ENCODE measurements at places on chromosomes 4 and X. TPM values are rescaled to one million over a fixed set of nuclear protein-coding genes. Genes with fewer than 3 reads are reported as not detected.

- H3K4me3 ChIP-seq: no peak overlapping the region
- H3K27me3 ChIP-seq: no peaks in the 10 kb centered on the region
- H3K4me1 ChIP-seq: no peaks in the 10 kb centered on the region
- DNase-seq: no peak
- no peaks in the 10 kb centered on the region for H3K36me3 ChIP-seq
Observed at GRCh38 chr4:31375936-31376335, 655.8 kb downstream of the PCDH7 start.

The CSAG1 gene
- not detected for total RNA-seq

The NAA10 gene
- 43.5 TPM for total RNA-seq

GRCh38 chr4:153782581-153782980 is 6.3 kb downstream of the SFRP2 start:
- no peak overlapping the region for H3K4me3 ChIP-seq
- H3K36me3 ChIP-seq: no peaks in the 10 kb centered on the region
- no peak for DNase-seq
- H3K27ac ChIP-seq: no peak overlapping the region

GRCh38 chrX:50747471-50747900 is 66.5 kb downstream of the SHROOM4 start:
- H3K36me3 ChIP-seq: no peaks in the 10 kb centered on the region

DNA sequence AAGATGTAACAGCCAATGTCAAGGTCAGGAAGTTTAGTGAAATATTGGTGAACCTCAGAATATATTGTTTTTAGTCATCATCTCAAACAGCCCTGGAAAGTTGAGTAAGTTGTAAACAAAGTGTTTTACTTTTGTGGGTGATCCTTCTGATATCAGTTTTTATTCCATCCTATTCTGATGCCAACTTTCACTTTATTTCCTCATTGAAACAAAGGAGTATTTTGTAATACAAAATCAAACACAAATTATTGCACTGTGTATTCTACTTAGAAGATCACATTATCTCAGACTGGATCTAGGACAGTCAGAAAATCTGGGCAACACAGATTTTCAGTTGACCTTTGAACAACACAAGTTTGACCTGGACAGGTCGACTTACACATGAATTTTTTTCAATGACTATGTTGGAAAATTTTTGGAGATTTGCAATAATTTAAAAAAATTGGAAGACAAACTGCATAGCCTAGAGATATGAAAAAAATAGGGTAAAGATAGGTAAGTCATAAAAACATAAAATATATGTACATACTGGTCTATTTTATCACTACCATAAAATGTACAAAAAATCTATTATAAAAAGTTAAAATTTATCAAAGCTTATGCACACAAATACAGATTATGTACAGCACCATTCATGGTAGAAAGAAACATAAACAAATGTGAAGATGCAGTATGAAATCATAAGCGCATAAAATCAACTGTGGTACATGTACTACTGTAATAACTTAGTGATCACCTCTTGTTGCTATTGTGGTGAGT is 709.1 kb upstream of the FAM241A start:
- H3K27ac ChIP-seq: no peak overlapping the region
- DNase-seq: no peak
- H3K4me1 ChIP-seq: no peaks in the 10 kb centered on the region

DNA sequence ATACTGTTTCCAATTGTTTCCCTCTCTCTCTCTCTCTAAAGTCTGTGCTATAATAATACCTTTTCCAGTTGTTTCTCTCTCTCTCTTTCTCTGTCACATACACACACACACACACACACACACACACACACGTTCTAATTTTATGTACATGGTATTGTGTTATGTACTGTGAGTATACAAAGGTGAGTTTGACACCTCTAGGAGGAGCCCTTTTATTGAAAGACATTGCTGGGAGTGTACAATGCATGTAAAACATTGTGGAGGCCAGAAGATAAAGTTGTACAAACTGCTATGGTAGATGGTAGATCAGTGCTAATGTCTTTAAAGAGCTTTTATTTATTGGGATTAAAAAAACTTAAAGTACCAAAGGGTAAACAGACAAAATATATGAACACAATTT is 53.6 kb downstream of the BLTP1 start:
- H3K36me3 ChIP-seq: peaks cover 2% of the 10 kb centered on the region
- H3K4me1 ChIP-seq: no peaks in the 10 kb centered on the region
- no peaks in the 10 kb centered on the region for H3K27me3 ChIP-seq
- no peak for DNase-seq
- H3K4me3 ChIP-seq: no peak overlapping the region

GRCh38 chr4:14434916-14435315 is 567.4 kb upstream of the CPEB2 start:
- no peaks in the 10 kb centered on the region for H3K36me3 ChIP-seq
- H3K27ac ChIP-seq: no peak overlapping the region

DNA sequence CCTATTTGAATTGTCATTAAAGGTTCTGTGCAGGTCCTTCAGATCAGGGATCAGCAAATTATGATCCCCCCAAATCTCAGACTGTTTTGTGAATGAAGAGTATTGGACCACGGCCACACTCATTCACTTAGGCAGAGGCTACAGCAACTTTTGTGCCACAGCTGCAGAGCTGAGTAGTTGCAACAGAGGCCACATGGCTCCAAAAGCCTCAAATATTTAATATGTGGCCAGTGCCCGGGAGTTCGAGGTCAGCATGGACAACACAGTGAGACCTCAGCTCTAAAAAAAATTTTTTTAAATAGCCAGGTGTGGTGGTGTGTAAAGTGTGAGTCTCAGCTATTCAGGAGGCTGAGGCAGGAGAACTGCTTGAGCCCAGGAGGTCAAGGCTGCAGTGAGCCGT is 100.7 kb downstream of the NSUN7 start:
- no peaks in the 10 kb centered on the region for H3K27me3 ChIP-seq
- H3K36me3 ChIP-seq: no peaks in the 10 kb centered on the region
- no peaks in the 10 kb centered on the region for H3K4me1 ChIP-seq
- DNase-seq: no peak
- H3K27ac ChIP-seq: no peak overlapping the region

GRCh38 chr4:166903408-166903807 is 330.9 kb downstream of the SPOCK3 start:
- no peaks in the 10 kb centered on the region for H3K27me3 ChIP-seq
- no peaks in the 10 kb centered on the region for H3K4me1 ChIP-seq
- no peak overlapping the region for H3K27ac ChIP-seq

The MND1 gene
- total RNA-seq: 0.40 TPM

GRCh38 chr4:185276036-185276435 is 66.6 kb downstream of the SNX25 start:
- no peaks in the 10 kb centered on the region for H3K36me3 ChIP-seq
- no peak overlapping the region for H3K4me3 ChIP-seq
- H3K27ac ChIP-seq: no peak overlapping the region
- DNase-seq: no peak

GRCh38 chr4:47930971-47931804 is 16.8 kb upstream of the NFXL1 start:
- no peak overlapping the region for H3K27ac ChIP-seq
- DNase-seq: peak; percentile 12
- H3K36me3 ChIP-seq: no peaks in the 10 kb centered on the region
- H3K27me3 ChIP-seq: no peaks in the 10 kb centered on the region
- no peak overlapping the region for H3K4me3 ChIP-seq

The RENBP gene
- 2.1 TPM for total RNA-seq

The SLIT2 gene
- 1.4 TPM for total RNA-seq

GRCh38 chrX:70087857-70088630 is 25.8 kb downstream of the OTUD6A start:
- H3K4me3 ChIP-seq: no peak overlapping the region
- DNase-seq: no peak
- H3K4me1 ChIP-seq: no peaks in the 10 kb centered on the region
- no peaks in the 10 kb centered on the region for H3K36me3 ChIP-seq
- H3K27me3 ChIP-seq: no peaks in the 10 kb centered on the region

The FANCB gene
- total RNA-seq: 0.35 TPM

The ATOH1 gene
- not detected for total RNA-seq

GRCh38 chr4:72496119-72496518 is 72.9 kb downstream of the ADAMTS3 start:
- no peak for DNase-seq
- no peaks in the 10 kb centered on the region for H3K27me3 ChIP-seq
- H3K36me3 ChIP-seq: no peaks in the 10 kb centered on the region
- H3K4me3 ChIP-seq: no peak overlapping the region

- H3K36me3 ChIP-seq: no peaks in the 10 kb centered on the region
- DNase-seq: no peak
- H3K4me1 ChIP-seq: no peaks in the 10 kb centered on the region
- no peak overlapping the region for H3K4me3 ChIP-seq
- H3K27ac ChIP-seq: no peak overlapping the region
Observed at GRCh38 chrX:29545878-29546277, 669.5 kb upstream of the MAGEB2 start.

DNA sequence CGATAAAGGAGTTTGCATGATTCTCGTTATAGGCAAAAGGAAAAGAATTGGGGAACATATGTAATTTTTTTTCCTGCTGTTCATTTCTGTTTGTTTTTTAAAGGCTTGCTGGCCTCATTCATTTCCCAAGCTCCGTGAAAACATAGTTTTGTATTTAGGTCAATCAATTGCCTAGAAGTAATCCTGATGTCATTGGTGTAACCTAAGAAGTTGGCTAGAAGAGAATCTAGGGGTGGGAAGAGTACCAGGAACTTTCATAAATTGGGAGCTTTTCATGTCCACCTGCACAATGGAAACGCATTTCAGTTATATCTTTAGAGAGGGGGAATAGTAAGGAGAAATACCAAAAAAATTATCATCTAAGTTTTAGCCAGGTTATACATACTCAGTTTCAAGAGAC is 3.8 kb downstream of the RAPGEF2 start:
- H3K27me3 ChIP-seq: no peaks in the 10 kb centered on the region
- H3K4me1 ChIP-seq: peaks cover 26% of the 10 kb centered on the region
- no peak overlapping the region for H3K4me3 ChIP-seq
- DNase-seq: no peak

DNA sequence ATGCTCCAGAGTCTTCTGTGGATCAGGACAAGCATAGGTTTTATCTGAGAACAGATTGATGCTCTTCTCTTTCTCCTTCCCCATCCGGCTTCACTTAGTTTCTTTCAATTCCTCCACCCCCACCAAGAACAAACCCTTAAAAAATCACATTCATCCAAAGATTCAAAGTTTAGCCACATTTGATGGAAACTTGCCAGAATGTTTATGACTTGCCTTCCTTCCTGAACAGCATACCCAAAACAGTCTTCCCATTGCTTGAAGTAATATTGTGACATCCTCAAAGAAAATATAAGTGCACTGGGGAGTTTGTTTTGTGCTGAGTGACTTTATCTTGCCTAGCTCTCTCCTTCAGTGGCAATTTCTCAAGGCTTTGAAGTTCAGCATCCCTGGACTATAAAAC is 83.0 kb downstream of the MAGEB17 start:
- H3K27me3 ChIP-seq: no peaks in the 10 kb centered on the region
- H3K4me3 ChIP-seq: no peak overlapping the region
- no peak for DNase-seq
- no peak overlapping the region for H3K27ac ChIP-seq

DNA sequence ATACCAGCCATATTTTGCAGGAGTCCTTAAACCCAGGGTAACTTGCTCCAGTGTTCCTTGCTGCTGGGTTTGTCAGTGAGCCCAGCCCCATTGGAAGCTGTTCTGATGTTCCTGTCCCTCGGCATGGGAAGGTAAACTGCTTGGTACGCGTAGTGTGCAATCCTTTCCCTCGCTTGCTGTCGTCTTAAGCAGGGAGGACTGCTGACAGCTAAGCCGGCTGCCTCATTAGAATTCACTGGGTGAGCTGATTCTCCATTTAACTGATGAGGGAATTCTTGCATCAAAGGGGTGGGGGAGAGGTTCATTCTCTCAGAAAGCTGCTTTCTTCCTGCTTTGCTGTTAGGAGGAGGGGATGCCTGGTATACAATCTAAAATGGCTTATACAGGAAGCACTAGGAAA is 164.6 kb downstream of the MID1IP1 start:
- no peaks in the 10 kb centered on the region for H3K27me3 ChIP-seq
- no peak overlapping the region for H3K4me3 ChIP-seq
- no peaks in the 10 kb centered on the region for H3K36me3 ChIP-seq
- H3K27ac ChIP-seq: no peak overlapping the region
- DNase-seq: no peak
- no peaks in the 10 kb centered on the region for H3K4me1 ChIP-seq

The ARHGEF38 gene
- 6.4 TPM for total RNA-seq

- H3K27ac ChIP-seq: peak within 1 kb of the TSS; percentile 55
- no peaks in the 10 kb centered on the region for H3K27me3 ChIP-seq
- H3K4me1 ChIP-seq: peaks cover 13% of the 10 kb centered on the region
Observed at GRCh38 chrX:154097589-154098541, at the start of gene MECP2. TSS of gene MECP2 (minus strand) at chrX:154097717.
